Stimulated activated CD4-positive, alpha-beta T cell treated with anti-CD3 and anti-CD28 coated beads, TNF-alpha, amount 100 ng/mL, for 4 hours (primary cell): ENCODE measurements at places on chromosomes 13 and 19.

DNA sequence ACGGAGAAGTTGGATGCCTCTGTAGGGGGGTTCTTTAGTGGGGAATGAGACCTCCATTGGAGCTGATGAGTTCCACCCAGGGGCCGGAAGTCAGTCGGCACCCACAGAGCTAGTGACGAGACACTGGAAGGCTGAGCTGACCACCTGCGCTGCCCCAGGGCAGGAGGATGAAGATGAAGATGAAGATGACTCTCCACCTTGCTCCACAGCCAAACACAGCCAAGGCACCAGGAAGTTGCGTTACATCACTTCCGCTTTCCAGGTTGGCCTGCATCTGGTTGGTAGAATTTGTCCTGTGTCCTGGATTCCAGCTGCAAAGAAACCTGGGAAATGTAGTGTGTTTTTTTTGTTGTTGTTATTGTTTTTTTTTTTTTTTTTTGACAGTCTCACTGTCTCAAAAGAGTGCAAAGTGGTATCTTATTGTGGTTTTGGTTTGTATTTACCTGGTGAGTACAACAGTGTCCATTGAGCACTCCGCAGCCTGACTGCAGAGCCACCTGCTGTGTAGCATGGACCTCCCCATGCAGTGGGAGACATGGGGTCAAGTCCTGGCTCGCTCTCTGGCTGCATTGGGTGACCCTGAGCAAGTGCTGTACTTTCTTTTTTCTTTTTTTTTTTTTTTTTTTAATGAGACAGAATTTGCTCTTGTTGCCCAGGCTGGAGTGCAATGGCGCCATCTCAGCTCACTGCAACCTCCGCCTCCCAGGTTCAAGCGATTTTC, 1.9 kb downstream of the TBC1D17 start:
- no peak for DNase-seq

- DNase-seq = no peak
These were observed 2464.5 kb downstream of the PCDH9 start for GRCh38 chr13:64765636-64766035.

- no peak for DNase-seq
These were observed 109.9 kb downstream of the KLF12 start for GRCh38 chr13:74024314-74024713.

DNA sequence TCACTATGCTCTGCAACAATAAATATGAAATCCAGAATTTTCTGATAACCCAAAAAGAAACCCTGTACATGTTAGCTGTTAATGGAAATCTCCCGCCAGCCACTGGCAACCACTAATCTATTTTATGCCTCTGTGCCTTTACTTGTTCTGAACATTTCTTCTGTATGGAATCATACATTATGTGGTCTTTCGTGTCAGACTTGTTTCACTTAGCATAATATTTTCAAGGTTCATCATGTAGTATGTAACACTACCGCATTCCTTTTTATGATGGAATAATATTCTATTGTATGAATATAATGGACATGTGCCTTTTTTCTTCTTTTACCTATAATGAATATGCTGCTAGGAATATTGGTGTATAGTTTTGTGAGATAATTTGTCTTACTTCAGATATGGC, 1123.3 kb downstream of the EFNB2 start:
- no peak for DNase-seq

DNA sequence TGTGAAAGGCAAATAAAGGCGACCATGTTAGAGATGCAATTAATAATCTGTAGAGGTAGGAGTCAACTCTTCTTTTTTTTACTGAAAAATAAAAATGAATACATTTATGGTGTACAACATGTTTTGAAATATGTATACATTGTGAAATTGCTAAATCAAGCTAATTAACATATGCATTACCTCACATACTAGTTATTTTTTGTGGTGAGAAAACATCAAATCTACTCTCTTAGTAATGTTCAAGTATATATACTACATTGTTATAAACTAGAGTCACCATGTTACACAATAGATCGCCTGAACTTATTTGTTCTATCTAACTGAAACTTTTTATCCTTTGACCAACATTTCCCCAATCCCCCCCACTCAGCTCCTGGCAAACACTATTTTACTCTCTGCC, 143.2 kb downstream of the POU4F1 start:
- no peak for DNase-seq

- DNase-seq = no peak
These were observed 10.1 kb downstream of the DPY19L3 start for GRCh38 chr19:32415669-32416068.

- DNase-seq = no peak
These were observed 122.0 kb downstream of the UQCRFS1 start for GRCh38 chr19:29090783-29091526.

- DNase-seq = no peak
These were observed 1.8 kb downstream of the ZNF460 start for GRCh38 chr19:57282011-57282643.

GRCh38 chr19:10763828-10764339, 46.0 kb downstream of the DNM2 start:
- DNase-seq = no peak

DNA sequence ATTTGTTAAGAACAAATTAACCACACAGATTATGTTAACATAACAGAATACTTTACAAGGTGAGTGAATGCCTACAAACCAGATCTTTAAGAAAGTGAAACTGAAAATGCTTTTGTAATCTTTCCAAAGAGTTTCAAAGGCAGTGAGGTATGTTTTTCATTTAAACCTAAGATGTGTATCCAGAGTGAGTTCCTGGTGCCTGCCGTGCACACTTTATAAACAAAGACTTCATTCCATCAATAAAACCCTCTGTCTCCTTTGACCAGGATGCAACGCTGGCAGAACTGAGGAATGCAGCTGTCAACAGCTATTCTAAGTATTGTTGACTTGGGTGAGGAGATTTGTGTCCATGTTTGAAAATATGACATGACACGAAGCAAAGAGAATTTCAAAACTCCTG, 344.6 kb downstream of the DNAJC15 start:
- DNase-seq = no peak
